ENCODE measurements at places on chromosomes 7 and 10.

DNA sequence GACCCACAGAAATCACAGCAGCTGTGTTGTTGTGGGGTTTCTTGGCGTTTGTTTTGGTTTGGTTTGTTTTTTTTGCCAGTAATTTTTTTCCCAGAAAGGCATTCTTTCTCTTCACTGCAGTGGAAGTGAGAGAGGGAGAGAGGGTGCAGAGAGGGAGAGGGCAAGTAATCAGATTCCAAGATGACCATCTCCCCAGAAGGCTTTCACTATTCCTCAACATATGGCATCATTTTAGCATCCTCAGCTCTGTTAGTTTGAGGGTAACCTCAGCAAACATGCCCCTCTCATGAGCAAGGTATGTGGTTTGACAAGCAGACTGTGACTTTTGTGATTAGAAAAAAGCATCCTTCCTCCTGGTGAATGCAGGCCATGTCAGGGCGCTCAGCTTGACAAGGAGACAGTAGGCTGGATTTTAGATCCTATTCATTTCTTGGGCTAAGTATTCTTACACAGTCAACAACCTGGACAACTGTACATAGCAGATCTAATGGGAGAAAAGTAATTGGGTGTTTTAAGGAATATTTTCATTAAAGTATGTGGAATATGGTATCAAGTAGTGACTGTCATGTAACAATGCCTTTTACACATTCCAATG lies 86.3 kb upstream of the PIK3CG start:
- DNase-seq = no peak

DNA sequence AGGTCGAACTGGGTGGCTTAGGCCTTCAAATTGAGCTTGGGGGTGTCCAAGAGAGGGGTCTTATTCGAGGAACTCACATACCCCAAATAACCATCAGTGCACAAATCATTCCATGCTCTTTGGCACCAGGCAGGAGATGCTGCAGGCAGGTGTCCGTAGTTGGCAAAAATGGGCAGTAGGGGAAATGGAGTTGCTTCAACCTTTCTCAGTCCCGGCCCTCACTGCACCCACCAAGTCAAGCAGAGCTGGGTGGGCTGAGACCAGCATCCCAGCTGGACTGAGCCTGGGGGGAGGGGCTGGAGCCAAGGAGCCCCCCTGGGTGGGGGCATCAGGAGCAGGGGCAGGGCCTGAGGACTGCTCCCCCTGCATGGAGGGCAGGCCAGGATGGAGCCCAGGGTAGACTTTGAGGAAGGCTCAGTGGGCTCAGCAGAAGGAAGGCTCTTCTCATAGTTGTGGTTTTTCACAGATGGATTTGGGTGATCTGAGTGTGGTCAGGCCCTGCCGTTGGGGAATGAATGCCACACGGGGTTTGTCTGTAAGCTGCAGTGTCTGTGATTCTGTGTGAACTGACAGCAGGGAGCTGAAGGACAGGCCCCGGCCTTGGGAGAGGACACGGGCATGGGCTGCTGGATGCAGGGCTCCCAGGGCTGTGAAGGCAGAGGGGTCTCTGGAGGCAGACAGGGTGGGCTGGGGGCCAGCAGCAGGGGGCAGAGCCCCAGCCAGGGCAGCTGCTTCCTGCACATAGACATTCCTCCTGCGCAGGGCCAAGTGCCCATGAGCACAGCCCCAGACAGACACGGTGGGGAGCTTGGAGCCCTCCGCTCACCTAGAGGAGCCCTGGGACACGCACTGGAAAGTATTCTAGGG lies 144.5 kb downstream of the ADCY1 start:
- DNase-seq = peak; percentile 78

- DNase-seq = no peak
Measured at GRCh38 chr7:47954231-47954911, 6.1 kb upstream of the PKD1L1 start.

GRCh38 chr10:71429929-71430328 lies 33.2 kb downstream of the CDH23 start:
- peak; percentile 59 for DNase-seq

GRCh38 chr7:21141476-21141875 lies 286.4 kb upstream of the SP4 start:
- no peak for DNase-seq
